Stimulated activated CD4-positive, alpha-beta T cell treated with anti-CD3 and anti-CD28 coated beads, Interleukin-15, amount 100 ng/mL, for 24 hours (primary cell): ENCODE measurements at places on chromosomes 7 and 10.

- no peak for DNase-seq
Measured at GRCh38 chr10:91629715-91630549, 2.9 kb downstream of the PPP1R3C start.

DNA sequence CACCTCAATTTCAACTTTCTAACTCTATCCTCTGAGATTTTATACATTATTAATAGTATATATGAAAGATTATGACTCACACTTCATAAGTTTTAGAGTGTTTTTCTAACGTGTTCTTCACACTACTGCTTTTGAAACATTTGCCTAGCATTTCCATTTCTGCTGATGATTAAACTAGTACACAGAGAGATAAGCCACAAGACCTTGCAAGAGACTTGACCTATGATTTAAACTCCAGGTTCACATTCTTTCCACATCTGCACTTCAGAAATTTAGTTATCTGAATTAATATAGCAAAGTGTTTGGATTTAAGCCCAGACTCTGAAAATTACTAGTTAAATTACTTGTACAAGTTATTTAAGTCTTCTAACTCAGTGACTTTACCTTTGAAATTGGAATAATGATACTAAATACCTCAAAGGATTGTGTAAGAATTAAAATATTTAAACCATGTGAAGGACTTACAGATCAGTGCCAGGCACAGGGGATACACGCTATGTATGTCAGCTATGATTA, 66.6 kb downstream of the PCLO start:
- DNase-seq, result no peak

DNA sequence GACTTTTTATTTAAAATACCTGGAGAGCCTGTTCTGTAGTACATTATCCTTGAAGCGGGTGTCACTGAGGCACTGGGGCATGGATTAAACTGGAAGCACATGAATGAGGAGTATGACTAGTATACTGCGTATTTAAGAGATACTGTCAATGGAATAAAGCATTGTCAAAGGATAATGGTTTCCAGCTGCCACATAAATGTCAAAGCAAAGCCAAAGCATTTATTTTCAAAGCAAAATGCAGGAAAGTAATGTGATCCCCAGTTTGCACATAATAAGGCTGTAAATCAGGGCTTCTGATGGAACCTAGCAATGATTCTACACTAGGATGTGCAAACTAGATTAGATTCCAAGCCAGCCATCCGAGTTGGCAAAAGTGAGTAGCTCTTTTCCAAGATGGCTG, 240.1 kb downstream of the POU6F2 start:
- no peak for DNase-seq

- DNase-seq, result no peak
Measured at GRCh38 chr7:157668221-157668883, 331.5 kb downstream of the DNAJB6 start.

DNA sequence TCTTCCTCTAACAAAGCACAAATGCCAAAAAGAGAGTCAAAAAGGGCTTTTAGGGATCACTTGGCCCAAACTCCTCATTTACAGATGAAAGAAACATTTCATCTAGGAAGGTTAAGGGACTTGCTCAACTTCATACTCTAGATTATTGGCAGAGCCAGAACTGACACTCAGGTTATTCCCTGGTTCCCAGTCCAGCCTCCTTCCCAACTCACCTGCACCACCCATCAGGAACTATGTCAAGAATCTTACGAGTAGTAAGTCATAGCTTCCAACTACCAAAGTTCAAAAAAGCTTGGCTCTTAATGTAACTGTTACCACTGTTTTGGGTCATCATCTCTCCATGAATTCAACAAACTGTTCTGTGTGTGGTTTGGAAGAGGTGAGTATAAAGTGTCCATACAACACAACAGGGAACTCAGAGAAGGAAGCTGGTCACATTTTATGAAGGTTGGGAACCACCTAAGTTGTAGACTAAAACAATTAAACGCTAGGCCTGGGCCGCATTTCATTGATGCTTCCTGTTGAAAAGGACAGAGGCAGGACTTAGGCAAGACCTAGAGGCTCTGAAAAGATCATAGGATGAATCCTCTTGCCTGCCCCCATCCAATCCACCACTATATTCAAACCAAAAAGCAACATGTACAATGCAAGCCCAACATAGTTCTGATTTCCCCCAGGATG, 9.1 kb downstream of the PIK3AP1 start:
- no peak for DNase-seq

- peak; percentile 90 for DNase-seq
Measured at GRCh38 chr10:101018600-101019439, 12.1 kb downstream of the PDZD7 start.

DNA sequence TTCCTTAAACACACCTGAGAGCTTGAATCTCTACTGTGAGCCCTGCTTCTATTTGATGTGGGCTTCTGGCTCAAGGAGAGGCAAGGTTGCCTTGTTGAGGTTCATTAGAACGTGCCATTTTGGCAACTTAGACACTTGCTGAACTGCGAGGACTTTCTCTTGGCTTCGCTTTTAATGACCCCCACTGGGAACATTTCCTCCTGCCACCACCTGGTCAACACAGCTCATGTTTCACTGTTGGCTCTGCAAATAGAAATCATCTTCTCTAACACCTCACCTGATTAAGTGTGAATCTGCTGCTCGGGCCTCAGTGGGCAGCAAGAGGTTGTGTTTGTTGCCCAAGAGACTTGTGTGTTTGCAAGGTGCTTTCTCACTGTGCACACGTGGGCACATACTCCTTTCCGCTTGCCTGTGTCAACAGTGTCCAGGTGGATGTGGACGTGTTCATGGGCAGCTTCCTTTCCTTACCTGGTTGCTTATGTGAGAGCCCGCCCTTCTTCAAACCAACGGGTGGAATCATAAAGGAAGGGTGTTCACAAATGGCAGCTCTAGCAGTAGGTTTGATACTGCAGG, 147.0 kb downstream of the NRP1 start:
- DNase-seq, result no peak

DNA sequence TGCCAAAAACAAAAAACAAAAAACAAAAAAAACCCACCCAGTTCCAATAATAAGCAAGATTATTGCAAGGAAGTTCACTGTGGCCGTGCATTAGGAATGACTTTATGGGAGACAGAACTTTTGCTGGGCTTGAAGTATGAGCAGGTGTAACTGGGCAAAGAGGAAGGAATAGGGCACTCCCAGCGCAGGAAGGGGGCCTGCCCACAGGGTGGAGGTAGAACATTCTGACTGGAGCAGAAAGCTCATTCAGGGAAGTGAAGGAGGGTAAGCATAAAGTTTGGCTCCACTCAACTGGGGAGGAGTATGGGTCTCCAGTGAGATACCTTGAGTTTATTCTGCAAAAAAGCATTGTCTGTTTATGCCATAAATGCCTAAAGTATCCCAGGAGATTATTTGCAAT, 42.1 kb upstream of the WIPF3 start:
- no peak for DNase-seq

- DNase-seq, result no peak
Measured at GRCh38 chr7:37320140-37320847, 128.4 kb downstream of the ELMO1 start.

DNA sequence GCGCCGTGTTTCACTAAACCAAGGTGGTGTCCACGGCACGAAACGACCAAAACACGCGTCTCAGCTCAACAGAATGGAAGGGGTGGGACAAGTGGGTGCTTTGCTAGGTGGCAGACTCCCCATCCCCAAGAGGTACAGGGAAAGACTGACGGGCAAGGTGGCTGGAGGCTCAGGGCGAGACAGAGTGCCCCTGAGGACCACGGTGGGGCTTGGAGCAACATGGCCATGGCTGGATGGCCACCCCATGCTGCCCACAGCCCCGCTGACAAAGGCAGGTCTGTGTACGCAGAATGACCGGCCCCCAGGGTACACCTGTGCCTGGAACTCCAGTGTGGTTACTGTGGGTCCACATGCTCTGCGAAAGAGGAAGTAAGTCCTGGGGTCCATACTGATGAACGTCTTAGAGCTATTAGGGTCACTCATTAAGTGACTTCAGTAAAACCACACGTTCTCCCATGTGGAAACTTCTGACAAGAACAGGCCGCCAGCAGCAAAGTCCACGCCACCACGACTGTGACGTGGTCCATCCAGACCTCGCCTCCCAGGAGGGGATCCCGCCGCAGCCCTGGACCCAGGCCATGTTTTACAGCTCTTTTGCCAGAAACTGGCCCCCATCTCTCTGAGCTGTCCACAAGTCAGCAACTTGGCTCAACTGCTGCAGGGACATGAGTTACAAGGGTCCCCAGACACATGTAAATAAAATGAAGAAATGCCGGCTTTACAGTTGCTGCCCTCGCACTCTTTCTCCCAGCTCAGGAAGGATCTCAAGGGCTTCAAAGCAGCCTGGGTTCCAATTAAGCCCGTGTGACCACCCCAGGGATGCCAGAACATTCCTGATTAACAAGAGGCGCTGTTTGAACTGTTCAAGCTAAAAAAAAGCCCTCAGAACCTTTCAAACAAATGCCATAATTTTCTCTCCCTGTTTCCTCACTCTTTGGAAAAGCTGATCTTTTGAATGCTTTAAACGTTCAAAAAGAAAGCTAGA, 66.8 kb downstream of the MAD1L1 start:
- DNase-seq, result no peak

DNA sequence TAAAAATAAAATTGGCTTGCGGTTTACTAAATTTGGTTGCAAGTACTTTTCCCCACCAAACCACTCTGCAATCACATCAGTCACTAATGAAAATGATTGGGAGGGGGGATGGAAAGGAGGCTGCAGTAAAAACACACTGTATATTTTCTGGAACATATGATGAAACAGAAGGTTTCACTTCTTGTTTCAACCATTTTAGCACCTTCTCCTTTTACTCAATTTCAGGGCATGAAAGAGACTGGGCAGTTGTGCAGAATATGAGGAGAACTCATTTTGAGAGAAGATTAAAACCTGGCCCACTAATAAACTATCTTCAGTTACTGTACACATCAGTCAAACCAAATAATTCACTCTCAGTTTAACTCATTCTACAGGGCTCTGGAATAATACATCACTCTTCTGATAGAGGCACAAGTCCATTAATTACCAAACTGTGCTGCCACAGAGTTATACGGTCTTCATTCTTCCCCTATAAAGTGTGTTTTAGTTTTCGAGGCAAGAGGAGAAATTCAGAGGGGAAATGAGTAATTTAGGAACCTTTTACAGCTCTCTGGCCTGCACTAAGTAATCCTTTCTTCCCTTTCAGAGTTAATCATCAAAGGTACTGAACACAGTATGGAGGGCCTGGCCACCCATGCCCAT, 25.5 kb downstream of the JAZF1 start:
- DNase-seq, result peak; percentile 24

DNA sequence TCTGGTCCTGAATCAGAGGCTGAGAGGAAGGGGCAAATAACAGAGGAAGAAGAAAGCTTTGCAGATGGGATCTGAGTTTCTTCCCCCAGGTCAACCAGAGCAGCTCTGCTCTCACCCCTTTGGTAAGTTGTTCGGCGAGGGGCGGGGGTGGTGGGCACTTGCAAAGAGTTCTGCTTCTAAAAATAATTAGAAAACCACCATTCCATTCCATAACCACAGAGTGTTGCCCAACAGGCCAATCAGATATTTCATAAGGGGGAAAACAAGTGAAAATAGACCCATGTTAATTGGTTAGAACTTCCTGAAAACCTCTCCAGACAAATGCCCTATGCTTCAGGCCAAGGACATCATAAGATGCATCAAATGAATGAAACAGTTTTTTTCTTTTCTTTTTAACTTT, 43.6 kb upstream of the R3HCC1L start:
- no peak for DNase-seq

DNA sequence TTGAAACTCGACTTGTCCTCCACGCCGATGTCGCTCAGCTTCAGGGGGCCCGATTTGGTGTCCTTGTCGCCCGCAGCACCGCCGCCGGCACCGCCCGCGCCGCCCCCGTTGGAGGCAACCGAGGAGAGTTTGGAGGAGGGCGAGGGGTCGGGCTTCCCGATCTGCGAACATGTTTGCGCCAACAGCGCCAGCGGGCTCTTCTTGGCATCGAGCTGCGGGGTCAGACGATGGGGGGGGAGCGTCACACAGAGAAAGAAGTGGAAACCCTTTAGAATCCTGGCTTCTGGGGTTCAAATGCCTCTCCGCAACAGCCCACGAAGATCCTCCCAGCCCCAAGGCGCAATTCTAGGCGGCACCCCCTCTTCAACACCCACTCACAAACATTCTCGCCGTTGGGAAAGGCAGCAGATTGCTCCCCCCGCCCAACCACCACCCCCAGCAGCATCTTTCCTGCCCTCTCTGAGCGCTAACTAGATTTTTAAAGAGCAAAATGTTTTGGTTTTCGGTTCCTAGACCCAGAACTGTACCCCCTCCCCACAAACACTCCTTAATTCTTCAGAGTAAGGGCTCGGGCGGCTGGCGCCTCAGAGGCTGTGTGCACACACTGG, 1.3 kb downstream of the ZNF503 start:
- DNase-seq, result no peak

DNA sequence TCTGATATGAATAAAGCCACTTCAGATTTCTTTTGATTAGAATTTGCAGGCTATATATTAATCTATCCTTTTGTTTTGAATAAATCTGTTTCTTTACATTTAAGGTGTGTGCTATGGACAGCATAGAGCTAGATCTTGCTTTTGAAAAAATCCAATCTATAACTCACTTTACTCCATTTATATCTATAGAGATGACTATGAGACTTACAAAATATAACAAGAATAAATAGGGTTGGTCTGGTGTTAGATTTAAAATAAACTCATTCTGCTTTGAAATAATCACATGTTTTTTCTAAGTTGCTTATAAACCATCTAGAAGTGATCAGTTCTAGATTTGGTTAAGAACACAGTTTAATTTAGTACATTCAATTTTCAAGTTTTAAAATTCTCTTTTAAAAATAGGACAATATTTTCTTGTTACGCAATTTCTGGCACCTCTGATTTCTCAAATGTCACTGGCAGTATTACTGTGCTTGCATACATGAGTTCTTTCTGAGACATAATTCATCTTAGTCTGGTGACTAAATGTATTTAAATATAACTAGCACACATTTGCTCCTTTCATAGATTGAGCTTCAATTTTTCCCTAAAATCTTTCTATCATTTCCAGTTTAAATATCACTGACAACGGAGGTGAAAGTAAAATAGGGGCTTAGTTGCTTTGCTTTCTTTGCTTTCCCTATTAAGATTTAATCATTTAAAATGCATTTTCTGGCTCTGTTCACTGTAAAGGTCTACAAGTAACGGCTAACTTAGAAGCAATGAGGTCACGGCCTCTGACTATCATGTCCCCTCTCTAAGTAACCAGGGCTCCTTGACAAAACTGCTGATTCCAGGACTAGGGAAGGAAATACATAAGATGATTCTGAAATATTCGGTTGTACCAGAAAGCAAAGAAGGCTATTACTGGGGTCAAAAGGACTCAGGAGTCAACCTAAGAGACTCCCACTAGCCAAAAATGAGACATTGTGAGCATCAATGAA, 89.3 kb downstream of the ICA1 start:
- no peak for DNase-seq

- no peak for DNase-seq
Measured at GRCh38 chr7:94882891-94883290, 24.5 kb upstream of the PPP1R9A start.

GRCh38 chr7:141012044-141012685, 2.6 kb downstream of the MRPS33 start:
- peak; percentile 79 for DNase-seq
